ENCODE measurements at places on chromosomes 5 and 9.

GRCh38 chr5:110085826-110086225 is 396.1 kb downstream of the MAN2A1 start:
- DNase-seq, result no peak

- DNase-seq, result no peak
Measured at GRCh38 chr9:32345243-32345642, 39.2 kb upstream of the ACO1 start.

DNA sequence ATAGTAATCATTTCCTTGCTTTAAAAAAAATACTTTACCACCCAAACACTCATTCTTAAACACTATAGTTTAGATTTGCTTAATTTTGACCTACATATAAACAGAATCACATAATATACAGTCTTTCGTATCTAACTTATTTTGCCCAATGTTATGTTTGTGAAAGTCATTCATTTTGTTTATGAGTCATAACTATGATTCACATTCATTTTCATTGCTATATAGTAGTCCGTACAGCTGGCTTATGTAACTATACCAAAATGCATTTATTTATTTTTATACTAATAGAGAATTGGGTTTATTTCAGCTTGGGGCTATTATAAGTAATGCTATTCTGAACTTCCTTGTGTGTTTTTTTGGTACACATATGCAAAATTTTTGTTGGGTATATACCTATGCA is 33.9 kb upstream of the FOXI1 start:
- no peak for DNase-seq

DNA sequence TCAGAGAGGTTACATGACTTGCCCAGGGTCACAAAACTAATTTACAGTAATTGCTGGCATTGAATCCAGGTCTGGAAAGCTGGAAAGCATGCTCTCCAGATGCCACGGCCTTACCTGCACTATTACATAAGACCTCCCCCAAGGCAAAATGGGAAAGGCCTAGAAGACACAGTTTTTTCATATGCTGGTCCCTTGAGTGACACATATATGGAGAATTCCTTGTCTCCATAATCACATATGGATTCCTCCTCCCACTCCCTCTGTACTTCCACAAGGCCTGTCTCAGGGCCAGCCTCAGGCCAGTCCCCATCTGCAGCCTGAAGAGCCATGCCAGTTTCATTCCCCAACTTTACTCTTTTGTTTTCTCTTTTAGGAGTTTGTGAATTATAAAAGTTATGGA is 28.6 kb upstream of the MEIKIN start:
- no peak for DNase-seq

DNA sequence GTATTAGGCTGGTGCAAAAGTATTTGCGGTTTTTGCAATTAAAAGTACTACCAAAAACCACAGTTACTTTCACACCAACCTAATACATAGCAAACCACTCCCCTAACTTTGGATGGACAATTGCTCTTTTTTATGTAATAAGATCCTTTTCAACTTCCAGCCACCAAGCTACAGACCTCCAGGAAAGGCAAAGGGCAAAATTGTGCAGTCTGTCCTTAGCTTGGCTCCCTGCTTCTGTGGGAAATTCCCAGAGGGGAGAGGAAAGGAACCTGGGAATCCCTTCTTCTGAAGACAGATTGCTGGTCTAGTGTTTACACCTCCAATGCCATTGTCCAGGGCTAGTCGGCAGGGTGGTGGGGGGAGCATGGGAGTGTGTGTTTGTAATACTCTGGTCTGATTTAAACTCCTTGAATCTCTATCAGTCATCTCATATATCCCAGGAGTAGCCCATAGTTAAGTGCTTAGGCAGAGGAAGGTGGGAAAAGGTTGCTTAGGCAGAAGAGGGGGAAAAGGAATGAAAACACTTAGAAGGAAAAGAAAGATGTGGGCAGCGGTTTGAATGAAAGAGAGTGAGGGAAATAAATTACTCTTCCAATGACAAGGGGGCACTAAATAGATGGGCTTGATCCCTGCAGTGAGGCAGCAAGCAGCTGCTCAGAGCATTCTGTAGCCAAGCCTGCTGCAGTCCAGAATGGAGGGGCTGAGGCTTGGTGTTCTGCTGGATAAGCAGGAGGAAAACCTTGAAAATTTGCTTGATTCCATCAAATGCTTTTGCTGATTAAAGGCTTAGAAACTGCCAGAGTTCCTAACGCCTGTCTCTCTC is 86.9 kb upstream of the MAP1B start:
- DNase-seq, result no peak

GRCh38 chr9:114028646-114029045 is 49.5 kb downstream of the AMBP start:
- no peak for DNase-seq

DNA sequence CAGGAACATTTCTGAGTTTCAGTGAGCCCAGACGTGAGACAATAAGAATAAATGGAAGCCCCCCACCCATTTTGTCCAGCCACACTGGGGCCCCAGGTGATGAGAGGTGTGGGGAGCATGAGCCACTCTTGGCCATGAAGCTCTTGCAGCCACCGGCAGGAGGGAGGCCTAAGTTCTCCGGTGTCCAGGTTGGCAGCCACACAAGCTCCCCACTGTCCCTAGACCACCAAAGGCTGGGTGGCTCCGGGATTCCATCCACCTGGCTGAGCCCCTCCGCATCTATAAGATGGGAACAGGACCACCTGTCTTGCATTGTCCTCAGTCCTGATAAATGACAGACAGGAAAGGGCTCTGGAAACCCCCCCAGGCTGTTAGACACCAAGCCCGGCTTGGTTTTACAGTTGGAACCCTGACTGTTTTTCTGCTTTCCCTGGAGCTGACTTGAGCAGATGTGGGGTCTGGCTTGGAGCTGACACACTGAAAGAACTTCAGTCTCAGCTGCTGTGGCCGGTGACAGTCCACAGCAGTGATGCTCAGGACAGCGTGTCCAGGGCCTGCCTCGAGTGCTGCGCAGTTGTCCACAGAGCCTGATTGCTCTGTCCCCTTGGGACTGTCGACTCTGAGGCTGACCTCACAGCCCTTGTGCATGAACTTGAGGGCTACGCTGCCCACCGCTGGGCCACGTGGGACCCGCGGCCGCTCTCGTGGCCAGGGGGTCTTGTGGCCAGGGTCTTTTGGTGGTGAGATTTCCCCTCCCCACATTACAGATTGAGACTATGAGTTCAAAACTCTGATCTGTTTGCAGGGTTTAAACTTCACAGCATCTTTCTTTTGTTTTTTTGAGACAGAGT is 74.8 kb downstream of the PSMB7 start:
- DNase-seq, result no peak

DNA sequence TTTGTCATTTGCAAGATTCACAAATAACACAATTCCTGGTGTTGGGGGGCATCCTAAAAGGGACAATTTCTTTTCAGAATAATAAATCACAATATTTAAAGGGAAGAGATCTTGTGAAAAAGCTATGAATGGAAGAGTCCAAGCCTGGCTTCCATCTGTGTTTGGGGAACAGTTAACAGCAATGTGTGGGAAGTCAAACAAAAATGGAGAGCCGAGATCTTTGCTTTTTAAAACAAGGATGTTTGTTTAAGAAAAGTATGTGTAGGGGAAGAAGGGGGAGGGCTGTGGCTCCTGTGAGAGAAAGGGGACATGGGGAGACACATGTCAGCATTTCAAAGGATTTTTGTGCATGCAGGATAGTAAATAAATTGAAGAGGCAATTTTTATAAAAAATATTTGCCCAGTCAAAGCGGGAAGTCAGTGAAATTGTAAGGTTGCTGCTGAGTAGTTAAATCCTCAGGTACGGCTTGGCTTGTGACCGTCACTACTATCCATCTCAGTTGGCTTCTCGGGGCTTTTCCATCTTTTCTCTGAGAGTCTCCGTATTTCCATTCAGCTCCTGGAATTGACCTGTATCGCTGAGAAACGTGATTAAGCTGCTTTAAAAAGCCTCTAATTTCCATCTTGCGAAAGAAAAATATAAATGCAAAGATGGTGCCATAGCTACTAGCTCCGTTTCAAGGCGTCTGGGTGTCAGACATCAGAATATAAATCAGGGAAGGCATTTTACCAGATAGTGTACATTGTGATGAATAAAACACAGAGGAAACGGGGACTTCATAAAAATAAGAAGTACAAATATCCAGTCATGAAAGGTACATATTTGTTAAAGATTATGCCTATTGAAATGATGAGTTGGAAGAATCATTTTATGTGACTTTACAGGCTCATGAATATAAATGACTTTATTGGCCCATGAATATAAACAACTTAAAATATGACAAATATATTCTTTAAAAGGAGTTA is 52.9 kb upstream of the VCAN start:
- DNase-seq, result no peak

- no peak for DNase-seq
Measured at GRCh38 chr5:164680812-164681520, 1175.5 kb downstream of the MAT2B start.

GRCh38 chr9:21848615-21849014 is 46.2 kb downstream of the MTAP start:
- no peak for DNase-seq

GRCh38 chr5:104635227-104635626 is 1072.6 kb upstream of the NUDT12 start:
- no peak for DNase-seq

DNA sequence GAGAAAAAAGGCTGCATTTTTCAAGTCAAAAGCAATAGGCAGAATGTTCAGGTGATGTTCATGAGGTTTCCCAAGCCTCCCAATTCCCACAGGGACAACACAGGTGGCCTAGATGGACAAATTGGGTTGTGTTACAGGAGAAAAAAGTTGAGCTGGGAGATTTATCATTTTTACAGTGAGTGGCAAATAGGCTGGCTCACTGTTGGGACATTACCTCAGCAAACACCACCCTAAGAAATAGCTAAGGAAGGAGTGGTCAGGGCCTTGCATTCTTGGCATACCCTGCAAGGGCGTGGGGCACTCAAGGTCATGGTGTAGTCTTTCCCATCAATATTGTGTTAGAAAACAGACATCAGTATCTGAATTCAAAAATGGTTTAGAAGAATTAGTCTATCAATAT is 23.3 kb upstream of the CPLANE1 start:
- DNase-seq, result no peak

DNA sequence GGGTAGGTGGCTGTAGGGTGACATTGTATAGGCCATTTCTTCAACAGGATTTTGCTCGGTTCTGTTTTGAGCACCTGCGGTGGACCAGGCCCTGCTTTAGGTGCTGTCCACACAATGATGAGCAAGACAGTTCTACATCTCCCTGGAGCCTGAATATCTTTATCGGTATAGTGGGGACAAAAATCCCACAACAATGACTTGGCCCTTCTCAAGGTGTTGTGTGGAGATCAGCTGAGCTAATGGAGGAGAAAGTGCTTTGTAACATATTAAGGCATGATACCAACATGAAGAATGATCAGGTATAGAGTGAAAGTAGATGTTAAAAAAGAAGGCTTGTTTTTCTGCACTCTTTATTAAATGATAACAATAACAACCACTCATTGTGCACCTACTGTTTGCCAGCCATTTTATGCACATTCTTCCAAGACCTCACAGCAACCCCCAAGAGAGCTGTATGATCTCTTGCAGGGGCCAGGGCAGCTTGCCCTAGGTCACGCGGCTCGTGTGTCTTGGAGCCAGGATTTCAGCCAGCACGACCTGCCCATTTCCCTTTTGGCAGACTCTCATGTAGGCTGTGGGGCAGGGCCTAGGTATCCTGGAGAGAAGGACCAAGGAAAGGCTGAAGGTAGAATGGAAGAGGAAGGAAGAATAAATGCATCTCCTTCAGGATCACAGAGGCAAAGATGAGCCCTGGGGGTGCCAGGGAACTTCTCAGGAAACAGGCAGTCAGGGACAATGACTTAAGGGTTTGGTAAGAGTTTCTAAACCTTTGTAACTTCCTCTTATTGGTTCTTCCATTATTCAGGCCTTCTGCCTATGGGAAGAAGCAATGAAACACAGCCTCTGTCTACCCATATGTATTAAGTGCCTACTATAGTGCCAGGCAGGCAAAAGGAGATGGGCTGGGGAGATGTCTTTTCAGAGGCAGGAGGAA is 50.0 kb upstream of the PPARGC1B start:
- DNase-seq, result no peak

DNA sequence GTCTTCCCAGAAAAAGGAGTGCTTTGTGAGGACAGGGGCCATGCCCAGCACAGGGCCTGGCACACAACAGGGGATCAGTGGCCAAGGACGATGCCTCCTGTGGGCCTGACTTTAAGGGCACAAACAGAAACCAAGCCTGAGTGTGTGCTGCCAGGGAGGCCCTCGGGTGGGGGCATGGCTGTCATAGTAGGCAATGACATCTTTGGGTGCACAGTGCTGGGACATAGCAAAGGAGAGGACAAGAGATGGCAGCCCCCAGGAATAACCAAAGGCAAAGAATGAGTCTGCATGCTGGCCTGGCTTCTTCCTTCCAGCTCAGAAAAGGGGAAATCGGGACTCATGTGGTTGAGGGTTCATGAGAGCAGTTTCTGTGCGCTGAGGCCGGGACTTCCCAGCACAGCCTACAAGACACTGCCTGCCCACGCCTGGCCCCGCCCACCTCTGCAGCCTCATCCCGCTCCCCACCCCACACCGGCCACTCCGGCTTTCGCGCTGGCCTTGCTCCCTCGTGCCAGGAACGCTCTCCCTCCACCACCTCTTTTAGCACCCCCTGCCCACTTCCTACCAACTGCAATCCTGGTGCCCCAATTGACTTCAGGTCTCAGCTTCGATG is 13.8 kb upstream of the LHX2 start:
- no peak for DNase-seq

DNA sequence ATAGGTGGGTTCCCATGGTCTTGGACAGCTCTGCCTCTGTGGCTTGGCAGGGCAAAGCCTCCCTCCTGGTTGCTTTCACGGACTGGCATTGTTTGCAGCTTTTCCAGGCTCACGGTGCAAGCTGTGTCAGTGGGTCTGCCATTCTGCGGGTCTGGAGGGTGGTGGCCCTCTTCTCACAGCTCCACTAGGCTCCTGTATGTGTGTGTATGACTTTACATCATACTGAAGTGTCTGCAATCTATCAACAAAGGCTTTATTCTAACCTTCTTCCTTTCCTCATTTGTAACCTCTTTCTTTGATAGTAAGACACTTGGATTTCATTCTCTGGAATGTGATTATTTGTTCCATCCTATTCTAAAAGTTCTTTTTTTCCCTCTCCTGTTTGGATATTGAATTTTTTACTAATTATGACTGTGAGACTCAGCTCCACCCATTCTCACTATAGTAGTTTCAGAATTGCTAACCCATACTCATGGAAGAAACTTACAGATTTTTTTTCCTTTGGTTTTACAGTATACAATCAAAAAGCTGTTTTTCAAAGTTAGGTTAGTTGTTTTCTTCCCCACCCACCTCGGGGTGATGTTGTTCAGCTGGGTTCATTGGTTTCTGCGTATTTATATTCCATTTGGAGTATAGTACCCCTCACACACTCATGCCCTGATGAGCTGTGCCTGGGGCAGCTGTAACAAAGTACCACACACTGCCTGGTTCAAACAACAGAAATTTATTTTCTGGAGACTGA is 144.6 kb upstream of the OTULINL start:
- no peak for DNase-seq

- DNase-seq, result peak; percentile 67
Measured at GRCh38 chr9:25310961-25311360, 367.3 kb downstream of the TUSC1 start.

GRCh38 chr9:84166891-84167290 is 173.7 kb downstream of the SLC28A3 start:
- no peak for DNase-seq

All from NCI-H446 treated with DMSO at 0.1 percent for 48 hours (cell line).